ENCODE measurements at places on chromosomes 3 and 15.

DNA sequence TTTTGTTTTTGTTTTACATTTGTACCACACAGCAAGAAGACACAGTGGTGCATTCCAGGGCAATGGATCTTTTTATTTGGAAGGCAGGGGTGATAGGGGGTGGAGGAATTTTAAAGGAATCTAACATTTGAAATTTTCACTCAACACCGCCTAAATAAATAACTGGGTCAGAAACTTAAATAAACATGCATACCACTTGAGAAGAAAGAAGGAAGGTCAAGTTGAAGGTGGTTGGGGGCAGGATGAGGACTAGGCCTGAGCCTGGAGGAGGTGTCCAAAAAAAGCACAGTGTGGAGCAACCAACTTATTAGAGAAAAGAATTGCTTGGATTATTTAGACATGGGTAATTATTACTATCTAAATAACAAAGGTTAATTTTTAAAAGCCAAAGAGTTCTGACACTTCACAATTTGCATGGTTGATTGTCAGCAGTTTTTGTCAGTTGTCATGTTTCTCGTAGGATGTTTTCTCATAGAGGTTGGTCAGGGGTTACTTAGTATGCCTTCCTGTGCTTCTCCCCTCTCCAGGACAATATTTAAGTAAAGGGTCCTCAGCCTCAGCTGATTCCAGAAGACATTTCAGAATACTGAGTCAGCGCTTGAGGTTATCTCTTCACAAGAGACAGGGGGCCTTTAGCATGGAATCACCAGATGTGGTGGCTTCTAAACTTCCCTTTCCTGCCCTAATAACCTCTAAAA is 173.7 kb upstream of the SLC2A2 start:
- DNase-seq: no peak

DNA sequence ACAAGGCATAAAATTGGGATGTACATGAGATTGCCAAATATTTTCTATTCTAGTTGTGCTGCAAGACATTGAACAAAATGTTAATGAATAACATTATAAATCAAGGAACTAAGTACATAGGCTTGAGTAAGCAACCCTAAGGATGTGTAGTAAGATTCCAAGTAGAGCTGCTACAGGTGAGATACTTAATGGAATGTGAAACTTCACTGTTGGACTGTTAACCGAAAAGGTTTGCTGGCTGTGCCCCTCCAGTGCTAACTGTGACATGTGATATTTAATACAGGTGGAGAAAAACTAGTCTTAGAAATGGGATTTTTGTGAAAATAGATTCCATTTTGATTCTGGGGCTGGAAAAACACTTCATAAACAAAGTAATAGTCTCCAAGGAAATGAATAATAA is 52.4 kb downstream of the TSC22D2 start:
- no peak for DNase-seq

DNA sequence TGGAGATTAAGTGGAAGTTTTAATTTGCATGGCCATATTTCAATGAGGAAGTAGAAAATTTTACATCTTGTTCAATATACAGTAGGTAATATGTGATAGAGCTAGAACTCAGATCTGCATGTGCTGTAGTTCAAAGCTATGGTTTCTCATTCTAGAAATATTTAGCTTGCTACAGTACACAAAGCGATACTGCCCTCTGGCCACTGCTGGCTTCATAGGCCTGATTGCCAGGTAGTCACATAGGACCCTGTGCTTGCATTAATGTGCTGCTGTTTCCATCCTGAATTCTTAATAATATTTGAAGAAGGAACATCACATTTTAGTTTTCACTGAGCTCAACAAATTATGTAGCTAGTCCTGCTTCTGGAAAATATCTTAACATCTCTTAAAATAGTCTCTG is 87.0 kb downstream of the PLSCR2 start:
- DNase-seq: no peak

GRCh38 chr15:66129586-66129985 is 124.0 kb downstream of the MEGF11 start:
- DNase-seq: no peak

DNA sequence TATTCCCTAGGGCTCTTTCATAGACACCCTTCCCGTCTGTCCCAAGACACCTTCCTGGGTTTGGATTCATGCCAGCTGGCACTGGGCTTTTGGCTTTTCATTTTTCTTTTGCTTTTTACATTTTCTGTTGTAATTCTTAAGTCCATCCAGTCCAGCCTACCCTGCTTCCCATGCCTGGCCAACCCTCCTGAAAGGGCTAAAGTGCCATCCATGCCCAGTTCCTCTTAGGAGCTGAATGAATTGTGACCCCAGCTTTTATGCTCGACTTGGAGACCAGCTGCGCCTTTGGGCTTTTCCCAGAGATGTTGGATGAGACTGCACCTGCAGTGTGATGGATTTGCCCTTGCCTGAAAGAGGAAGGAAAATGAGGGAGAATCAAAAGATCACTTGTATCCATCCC is 25.8 kb downstream of the LRRN1 start:
- no peak for DNase-seq

All from GM04503 (cell line).